ENCODE measurements at places on chromosomes 1 and 21. TPM values are rescaled to one million over a fixed set of nuclear protein-coding genes. Genes with fewer than 3 reads are reported as not detected.

The TMEM61 gene
- not detected for total RNA-seq

The SERINC2 gene
- total RNA-seq = 1.6 TPM

The FCRL6 gene
- 0.33 TPM for total RNA-seq

The FOXD2 gene
- not detected for total RNA-seq

The CLCA1 gene
- total RNA-seq = 0.05 TPM

The FCRL5 gene
- total RNA-seq = not detected

The XKR8 gene
- 4.8 TPM for total RNA-seq

The C1orf141 gene
- not detected for total RNA-seq

The ARHGEF16 gene
- 0.52 TPM for total RNA-seq

DNA sequence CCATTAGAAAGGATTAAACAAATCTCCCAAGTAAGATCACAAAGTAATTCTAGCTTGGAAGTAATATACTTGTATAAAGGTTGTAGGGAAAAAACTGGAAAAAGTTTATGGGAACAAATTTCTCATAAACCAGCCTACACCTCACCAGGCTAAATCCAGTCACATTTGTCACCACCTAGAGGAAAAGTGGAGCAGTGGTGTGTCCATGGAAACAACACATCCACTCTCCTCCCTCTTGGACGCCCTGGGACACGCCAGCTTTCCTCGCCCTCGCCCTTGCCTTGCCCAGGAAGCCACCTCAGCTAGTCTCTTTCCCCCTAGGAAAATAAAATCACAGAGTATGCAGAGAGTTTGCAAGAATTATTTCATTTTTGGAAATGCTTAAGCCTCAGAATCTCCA is 2.2 kb downstream of the PALMD start:
- H3K36me3 ChIP-seq = no peaks in the 10 kb centered on the region
- H3K4me1 ChIP-seq = peaks cover 66% of the 10 kb centered on the region
- peak overlapping the region; percentile 95 for H3K27ac ChIP-seq
- H3K4me3 ChIP-seq = peak overlapping the region; percentile 71

GRCh38 chr1:14516974-14517840 is 81.3 kb upstream of the KAZN start:
- no peak overlapping the region for H3K4me3 ChIP-seq
- no peak for DNase-seq
- peaks cover 59% of the 10 kb centered on the region for H3K27me3 ChIP-seq
- H3K27ac ChIP-seq = peak overlapping the region; percentile 50

DNA sequence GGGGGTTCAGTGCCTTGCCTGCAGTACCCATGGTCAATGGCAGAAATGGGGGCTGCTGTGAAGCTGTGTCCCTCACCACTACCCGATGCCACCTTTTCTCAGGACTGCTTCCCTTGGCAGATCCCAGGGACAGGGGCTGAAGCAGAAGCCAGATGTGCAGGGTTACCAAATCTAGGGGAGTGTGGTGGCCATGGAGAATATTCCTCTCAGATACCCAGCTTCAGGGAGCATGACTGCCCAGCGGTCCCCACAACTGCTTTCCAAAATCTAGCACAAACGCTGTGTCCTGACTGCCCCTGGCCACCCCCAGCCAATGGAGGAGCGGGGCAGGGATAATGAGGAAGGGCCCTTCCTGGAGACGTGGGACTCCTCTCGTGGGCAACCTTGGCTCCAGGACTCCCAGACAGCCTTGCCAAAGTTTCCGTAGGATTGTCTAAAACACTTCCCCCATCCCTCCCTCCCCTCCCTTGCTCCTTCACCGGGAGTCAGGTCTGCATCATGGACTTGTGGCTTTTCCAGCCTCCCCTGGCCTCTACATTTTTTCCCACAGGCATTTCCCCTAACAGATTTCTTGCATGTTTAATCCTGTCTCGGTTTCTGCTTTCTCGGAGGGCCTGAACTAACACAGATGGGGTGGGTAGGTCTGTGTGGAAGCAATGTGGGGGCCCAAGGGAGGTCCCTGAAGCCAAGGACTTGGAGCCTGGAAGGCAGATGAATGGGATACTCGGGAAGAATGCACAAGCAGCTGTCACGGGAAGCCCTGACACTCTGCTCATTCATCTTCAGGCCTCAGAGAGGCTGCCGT is 80.5 kb downstream of the OMA1 start:
- peaks cover 31% of the 10 kb centered on the region for H3K4me1 ChIP-seq
- DNase-seq = no peak
- no peaks in the 10 kb centered on the region for H3K36me3 ChIP-seq
- no peaks in the 10 kb centered on the region for H3K27me3 ChIP-seq

GRCh38 chr1:43868741-43869067 is 64.9 kb upstream of the ARTN start:
- DNase-seq = no peak
- H3K4me1 ChIP-seq = peaks cover 50% of the 10 kb centered on the region
- H3K4me3 ChIP-seq = no peak overlapping the region
- no peaks in the 10 kb centered on the region for H3K36me3 ChIP-seq

GRCh38 chr1:7249516-7249915 is 464.3 kb downstream of the CAMTA1 start:
- no peak overlapping the region for H3K27ac ChIP-seq
- H3K27me3 ChIP-seq = peaks cover 37% of the 10 kb centered on the region
- H3K4me1 ChIP-seq = no peaks in the 10 kb centered on the region
- no peak for DNase-seq

GRCh38 chr1:206728697-206728987 is 41.9 kb upstream of the IL19 start:
- H3K27ac ChIP-seq = peak overlapping the region; percentile 60
- no peak overlapping the region for H3K4me3 ChIP-seq

DNA sequence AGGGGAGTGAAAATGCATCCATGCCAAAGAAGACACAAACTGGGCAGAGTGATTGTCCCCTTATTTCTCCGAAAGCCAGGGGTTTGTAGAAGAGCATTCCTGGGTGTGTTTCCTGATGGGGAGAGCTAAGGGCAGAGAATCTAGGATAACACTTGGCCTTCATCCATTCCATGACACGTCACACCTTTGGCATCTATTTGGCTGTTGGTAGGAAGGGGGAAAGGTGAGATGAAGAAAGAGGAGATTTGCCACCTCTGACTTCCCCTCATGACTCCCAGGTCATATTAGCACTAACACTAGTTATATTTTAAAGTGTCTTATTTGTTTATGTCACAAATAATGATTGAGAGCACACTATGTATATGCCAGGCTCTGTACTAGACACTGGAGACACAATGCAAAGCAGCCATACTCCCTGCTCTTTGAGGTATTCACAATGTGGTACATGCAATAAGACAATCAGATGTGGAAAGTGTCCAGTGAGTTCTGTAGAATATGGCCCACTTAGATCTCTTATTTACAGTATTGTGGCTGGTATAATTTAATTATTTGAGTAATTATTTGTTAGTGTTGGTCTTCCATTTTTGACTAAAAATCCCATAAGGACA is 54.5 kb upstream of the GADD45A start:
- no peaks in the 10 kb centered on the region for H3K36me3 ChIP-seq
- peaks cover 8% of the 10 kb centered on the region for H3K4me1 ChIP-seq
- no peak for DNase-seq
- H3K4me3 ChIP-seq = no peak overlapping the region
- no peaks in the 10 kb centered on the region for H3K27me3 ChIP-seq

DNA sequence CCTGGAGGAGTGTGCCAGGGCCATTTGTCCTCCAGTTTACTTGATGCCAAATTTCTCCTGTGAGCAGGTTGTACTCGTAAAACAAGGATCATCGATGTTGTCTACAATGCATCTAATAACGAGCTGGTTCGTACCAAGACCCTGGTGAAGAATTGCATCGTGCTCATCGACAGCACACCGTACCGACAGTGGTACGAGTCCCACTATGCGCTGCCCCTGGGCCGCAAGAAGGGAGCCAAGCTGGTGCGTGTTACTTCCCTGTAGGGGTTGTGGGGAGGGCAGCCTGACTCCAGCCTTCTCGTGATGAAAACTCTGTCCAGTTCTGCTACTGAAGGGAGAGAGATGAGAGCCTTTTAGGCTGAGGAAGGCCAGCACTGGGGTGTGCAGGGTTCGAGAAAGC is 2.2 kb downstream of the RPS8 start:
- H3K4me3 ChIP-seq = peak overlapping the region; percentile 5
- H3K4me1 ChIP-seq = peaks cover 42% of the 10 kb centered on the region
- H3K27me3 ChIP-seq = no peaks in the 10 kb centered on the region
- H3K27ac ChIP-seq = peak overlapping the region; percentile 22

DNA sequence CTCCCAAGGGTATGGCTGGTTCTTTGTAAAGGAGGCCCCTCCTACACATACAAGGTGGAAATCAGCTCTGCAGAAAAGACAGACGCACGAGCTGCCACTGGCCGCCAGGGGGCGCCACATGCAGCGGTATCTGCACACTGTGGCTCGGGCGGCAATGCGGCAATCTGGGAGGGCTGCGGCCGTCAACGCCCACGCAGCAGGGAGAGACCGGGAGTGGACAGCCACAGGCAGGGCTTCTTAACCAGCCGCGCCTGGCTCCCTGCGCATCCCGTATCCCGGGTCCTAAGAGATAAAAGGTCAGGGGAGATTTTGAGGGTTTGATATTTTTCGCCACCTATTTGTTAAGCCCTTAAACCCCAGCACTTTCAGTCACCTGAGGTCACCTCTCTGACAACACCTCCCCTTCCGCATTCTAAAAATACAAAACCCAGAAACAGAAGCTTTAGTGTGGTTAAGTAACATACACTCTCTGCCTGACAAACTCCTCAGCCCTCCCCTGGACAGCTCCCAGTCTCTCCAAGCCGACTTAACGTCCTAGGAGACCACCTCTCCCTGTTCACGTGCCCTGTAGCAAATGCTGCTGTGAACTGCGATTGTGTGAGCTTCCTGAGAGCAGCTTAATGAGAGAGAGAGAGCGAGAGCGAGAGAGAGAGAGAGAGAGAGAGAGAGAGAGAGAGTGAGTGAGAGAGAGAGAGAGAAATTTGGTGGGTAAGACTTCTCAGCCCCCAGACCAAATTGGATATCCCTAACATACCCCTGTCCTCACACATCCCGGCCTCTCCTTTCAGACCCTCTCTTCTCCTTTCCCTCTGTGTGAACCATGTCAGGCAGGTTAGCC is 13.5 kb upstream of the KCNA2 start:
- no peaks in the 10 kb centered on the region for H3K36me3 ChIP-seq
- peak overlapping the region; percentile 32 for H3K4me3 ChIP-seq
- no peak overlapping the region for H3K27ac ChIP-seq
- H3K27me3 ChIP-seq = peaks cover 75% of the 10 kb centered on the region
- peak; percentile 78 for DNase-seq
- peaks cover 9% of the 10 kb centered on the region for H3K4me1 ChIP-seq

- no peaks in the 10 kb centered on the region for H3K27me3 ChIP-seq
- no peak overlapping the region for H3K27ac ChIP-seq
- peaks cover 20% of the 10 kb centered on the region for H3K36me3 ChIP-seq
- no peak overlapping the region for H3K4me3 ChIP-seq
Measured at GRCh38 chr1:98688110-98688739, 26.7 kb downstream of the SNX7 start.

DNA sequence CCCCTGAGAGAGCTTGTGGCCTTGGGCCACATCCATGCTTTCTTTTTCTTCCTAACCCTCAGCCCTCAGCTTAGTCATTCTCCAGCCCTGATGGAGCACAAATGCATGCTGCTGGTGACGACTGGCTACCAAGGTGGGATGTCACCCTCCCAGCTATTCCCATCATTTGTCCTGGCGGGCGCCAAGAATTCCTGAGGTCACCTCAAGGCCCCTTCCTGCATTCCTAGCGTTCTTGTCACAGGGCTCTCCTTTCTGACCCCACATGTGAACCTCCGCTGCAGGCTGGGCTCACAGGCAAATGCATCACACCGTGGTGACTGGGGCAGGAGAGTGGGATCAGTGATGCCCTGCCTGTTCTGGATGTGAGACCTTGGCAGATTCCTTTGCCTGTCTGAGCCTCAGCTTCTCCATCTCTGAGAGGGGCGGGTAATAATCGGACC is 53.4 kb upstream of the IFFO2 start:
- no peak for DNase-seq
- H3K4me3 ChIP-seq = no peak overlapping the region
- H3K27me3 ChIP-seq = peaks cover 39% of the 10 kb centered on the region
- H3K4me1 ChIP-seq = peaks cover 6% of the 10 kb centered on the region
- no peaks in the 10 kb centered on the region for H3K36me3 ChIP-seq

- H3K4me1 ChIP-seq = peaks cover 17% of the 10 kb centered on the region
- no peaks in the 10 kb centered on the region for H3K27me3 ChIP-seq
- peaks cover 70% of the 10 kb centered on the region for H3K36me3 ChIP-seq
- no peak for DNase-seq
- H3K27ac ChIP-seq = no peak overlapping the region
Measured at GRCh38 chr1:23701996-23702395, 10.4 kb downstream of the RPL11 start.

DNA sequence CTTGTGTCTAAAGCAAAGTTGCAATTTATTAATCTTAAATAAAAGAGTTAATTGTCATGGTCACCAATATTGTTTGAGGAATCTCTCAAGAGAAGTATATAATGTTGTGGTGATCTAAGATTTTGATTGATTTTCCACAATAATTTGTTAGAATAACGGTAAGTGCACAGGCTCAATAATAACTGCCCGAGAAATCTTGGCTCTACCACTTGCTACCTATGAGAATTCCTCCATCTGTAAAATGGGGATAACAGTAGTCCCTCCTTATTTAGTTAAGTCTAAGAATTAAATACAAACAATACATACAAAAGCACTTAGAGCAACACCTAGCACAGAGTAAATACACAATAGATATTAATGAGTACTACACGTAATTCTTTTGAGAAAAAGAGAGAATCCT is 18.8 kb downstream of the SCAF4 start:
- H3K4me3 ChIP-seq = no peak overlapping the region
- H3K4me1 ChIP-seq = peaks cover 82% of the 10 kb centered on the region
- no peaks in the 10 kb centered on the region for H3K27me3 ChIP-seq
- no peak for DNase-seq
- no peak overlapping the region for H3K27ac ChIP-seq
- H3K36me3 ChIP-seq = no peaks in the 10 kb centered on the region

DNA sequence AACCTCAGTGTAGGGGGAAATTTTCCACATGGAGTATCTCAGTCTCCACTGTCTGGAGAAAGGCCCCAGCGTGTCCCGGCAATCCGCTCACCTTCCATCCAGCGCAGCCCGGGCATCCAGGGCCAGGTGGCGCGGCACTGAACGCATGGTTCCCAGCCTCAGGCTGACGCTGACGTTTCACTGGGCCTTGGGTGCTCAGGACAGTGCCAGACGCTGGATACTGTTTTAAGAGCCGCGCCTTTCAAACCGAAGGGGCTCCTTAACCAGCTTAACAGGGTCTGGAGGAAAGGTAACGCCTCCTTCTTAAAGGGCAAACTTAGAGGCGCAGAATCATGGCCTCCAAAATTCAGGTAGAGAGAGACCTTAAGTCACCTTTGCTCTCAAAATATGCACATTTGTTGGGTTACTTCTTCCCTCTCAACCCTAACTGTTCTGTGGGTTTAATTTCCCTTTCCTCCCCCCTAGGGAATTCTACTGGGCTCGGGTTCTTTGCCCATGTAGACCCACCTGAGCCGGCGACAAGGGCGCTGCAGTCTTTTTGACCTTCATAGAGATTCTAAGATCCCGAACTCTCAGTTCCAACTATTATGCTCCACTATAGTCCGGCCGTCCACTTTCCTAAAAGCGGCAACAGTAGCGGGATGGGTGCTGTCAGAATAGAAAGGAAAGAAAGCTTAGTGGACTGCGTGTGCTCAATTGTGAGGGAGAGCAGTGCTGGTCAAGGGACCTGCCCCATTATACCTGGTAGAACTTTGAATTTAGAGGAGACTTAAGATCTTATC is 3.5 kb upstream of the LHX9 start:
- H3K4me1 ChIP-seq = peaks cover 86% of the 10 kb centered on the region
- no peak overlapping the region for H3K27ac ChIP-seq
- no peaks in the 10 kb centered on the region for H3K36me3 ChIP-seq
